ENCODE measurements at places on chromosomes 2 and 18.

DNA sequence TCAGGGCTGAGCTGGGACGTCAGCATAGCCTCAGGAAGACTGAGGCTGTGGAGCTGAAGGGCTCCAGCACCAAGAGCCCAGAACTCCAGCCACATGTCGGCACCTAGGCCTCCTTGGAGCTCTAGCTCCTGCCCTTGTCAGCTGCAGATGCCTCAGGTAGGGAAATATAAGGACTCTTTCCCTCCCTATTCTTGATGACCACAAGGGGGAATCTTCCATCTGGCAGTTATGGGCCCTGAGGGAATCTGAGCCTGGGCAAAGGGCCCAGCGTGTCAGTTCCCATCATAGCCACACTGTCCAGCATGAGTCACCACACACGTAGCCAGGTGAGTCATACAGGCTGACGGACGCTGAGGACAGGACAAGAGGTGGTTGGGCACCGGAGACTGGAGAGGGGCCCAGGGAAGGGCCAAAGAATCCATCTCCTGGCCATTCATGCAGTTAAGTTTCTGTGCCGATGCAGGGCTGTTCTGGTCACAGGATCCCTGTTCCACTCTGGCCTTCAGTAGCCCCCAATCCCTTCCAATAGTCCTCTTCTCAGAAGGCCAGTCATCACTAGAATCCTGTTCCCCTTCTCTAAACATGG is 1.8 kb downstream of the MPV17 start:
- DNase-seq, result peak; percentile 71

GRCh38 chr2:27164960-27165763 is 16.4 kb downstream of the TCF23 start:
- DNase-seq, result no peak

GRCh38 chr2:66839551-66840320 is 404.8 kb downstream of the MEIS1 start:
- no peak for DNase-seq

DNA sequence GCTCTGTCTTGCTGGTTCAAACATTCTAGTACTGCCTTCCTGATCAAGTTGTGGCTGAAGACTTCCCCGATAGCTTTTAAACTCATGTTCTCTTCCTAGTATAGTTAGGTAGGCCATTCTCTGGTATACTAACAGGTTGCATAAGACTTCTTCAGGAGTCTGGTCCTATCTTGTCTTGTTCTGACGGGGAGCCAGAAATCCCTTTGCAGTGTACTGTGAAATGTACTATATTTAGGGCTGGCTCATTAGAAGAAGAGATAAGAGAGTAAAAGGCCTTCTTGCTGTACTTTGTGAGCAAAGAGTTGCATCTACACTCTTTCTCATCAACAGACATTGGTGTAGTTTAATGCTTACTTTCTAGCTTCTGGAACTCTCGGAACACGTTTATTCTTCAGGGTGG is 331.9 kb downstream of the NUP35 start:
- DNase-seq, result no peak

GRCh38 chr2:239075918-239076758 is 228.3 kb downstream of the TWIST2 start:
- peak; percentile 28 for DNase-seq

- no peak for DNase-seq
These were observed 169.4 kb downstream of the GALNT1 start for GRCh38 chr18:35750929-35751328.

GRCh38 chr2:153388246-153388645 is 90.3 kb downstream of the RPRM start:
- DNase-seq, result no peak

DNA sequence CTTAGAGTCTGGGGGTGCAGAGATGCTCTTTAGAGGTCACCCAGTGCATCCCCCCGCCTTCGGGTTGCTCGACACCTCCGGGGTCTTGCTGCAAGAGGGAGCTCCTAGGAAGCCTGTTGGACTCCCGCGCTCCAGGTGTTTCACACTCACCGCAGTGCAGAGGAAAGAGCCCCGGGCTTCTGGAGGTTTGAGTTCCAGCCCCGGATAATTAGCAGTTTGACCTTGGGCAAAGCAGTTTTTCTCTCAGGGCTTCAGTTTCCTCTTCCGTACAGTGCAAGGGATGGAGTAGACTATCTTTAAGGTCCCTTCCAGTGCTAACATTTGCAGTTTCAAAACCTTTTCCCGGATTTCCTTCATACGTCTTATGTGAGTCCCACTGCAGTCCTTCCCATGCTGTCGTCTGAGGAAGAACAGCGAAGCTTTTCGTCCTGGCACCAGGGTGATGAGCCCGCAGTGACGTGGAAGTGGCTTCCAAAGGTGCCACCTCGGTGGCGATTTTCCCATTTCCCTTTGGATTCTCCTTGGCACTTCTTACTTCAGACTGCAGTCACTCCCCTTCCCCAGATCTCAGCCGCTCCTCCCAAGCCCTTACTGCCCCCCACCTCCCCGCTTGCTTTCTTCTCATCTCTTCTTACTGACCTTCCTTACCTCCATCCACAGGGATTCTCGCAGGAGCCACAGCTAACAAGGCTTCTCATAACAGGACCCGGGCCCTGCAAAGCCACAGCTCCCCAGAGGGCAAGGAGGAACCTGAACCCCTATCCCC is 585 bp downstream of the PNKD start:
- no peak for DNase-seq

All from left ventricle myocardium inferior (tissue), 1 donor.